Right cardiac atrium (tissue), 5 donors: ENCODE measurements at places on chromosomes 1 and 21. TPM values are rescaled to one million over a fixed set of nuclear protein-coding genes. Genes with fewer than 3 reads are reported as not detected.

The NECAP2 gene
- 14.6 TPM for polyA plus RNA-seq

The FCRL1 gene
- polyA plus RNA-seq: not detected

The BGLAP gene
- polyA plus RNA-seq: 0.45 TPM

The RORC gene
- polyA plus RNA-seq: 3.0 TPM

The PYHIN1 gene
- 0.20 TPM for polyA plus RNA-seq

The CDCA8 gene
- 0.38 TPM for polyA plus RNA-seq

The HNRNPCL1 gene
- polyA plus RNA-seq: not detected

The CD5L gene
- polyA plus RNA-seq: 0.29 TPM

The SPRR2D gene
- not detected for polyA plus RNA-seq

The TNN gene
- polyA plus RNA-seq: 0.09 TPM

The CRYBG2 gene
- polyA plus RNA-seq: not detected

The CD1E gene
- polyA plus RNA-seq: not detected

The UBE2U gene
- polyA plus RNA-seq: not detected

The ATP13A2 gene
- polyA plus RNA-seq: 10.3 TPM

The RPTN gene
- polyA plus RNA-seq: not detected

The NUAK2 gene
- polyA plus RNA-seq: 0.86 TPM

The KCNQ4 gene
- polyA plus RNA-seq: 0.88 TPM

The COL24A1 gene
- polyA plus RNA-seq: 0.93 TPM

The HPDL gene
- 0.38 TPM for polyA plus RNA-seq

The ADAMTSL4 gene
- 26.3 TPM for polyA plus RNA-seq

The C1orf94 gene
- not detected for polyA plus RNA-seq

The HLX gene
- polyA plus RNA-seq: 9.7 TPM

The C1orf226 gene
- polyA plus RNA-seq: 2.4 TPM

The DDX20 gene
- polyA plus RNA-seq: 3.4 TPM

The KRTAP20-2 gene
- not detected for polyA plus RNA-seq

The FCGR2B gene
- 3.3 TPM for polyA plus RNA-seq
